ENCODE measurements at places on chromosomes 11 and 22. TPM values are rescaled to one million over a fixed set of nuclear protein-coding genes. Genes with fewer than 3 reads are reported as not detected.

The IGSF22 gene
- total RNA-seq: not detected

The PELI3 gene
- 5.2 TPM for total RNA-seq

The RPLP2 gene
- total RNA-seq: 2,318 TPM

The RFPL1 gene
- not detected for total RNA-seq
